ENCODE measurements at places on chromosomes 11 and 22.
A peak's percentile ranks its signal among the peaks of the same experiment; 100 is the strongest.

DNA sequence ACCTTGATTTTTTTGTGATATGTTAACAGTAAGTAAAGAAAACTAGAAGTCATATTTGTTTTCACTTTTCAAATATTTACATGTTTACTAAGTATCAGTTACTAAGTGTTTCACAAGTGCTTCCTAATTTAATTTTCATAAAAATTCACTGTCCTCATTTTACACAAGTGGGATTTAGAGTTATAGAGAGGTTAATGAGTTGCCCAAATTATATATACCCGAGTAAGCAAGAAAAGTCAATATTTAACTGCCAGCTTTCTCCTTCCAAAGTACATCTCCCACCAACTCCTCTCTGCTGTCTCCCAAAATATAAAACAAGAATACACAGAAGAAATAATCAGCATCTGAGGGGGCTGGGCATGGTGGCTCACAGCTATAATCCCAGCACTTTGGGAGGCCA, 896.7 kb upstream of the ANO3 start:
- DNase-seq = no peak

GRCh38 chr11:128195756-128196155, 391.6 kb downstream of the ETS1 start:
- no peak for DNase-seq

DNA sequence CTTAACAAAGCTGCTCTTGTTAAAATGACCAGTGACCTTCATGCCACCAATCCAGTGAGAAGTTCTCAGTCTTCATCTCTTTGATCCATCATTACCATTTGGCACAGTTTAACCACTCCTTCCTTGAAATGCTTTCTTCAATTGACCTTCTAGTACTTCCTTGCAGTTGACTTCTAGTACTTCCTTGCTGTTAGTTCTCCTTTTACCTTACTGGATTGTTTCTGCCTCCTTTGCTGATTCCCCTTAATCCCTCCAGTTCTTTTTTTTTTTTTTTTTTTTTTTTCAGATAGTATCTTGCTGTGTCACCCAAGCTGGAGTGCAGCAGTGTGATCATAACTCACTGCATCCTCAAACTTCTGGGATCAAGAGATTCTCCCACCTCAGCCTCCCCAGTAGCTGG, 66.0 kb upstream of the HORMAD2 start:
- no peak for DNase-seq

- no peak for DNase-seq
These were observed 711.2 kb downstream of the KCNA4 start for GRCh38 chr11:29305456-29306232.

- DNase-seq = no peak
These were observed 684.0 kb downstream of the OPCML start for GRCh38 chr11:132848336-132848735.

GRCh38 chr11:124793466-124794278, 6.5 kb downstream of the MSANTD2 start:
- DNase-seq = no peak

DNA sequence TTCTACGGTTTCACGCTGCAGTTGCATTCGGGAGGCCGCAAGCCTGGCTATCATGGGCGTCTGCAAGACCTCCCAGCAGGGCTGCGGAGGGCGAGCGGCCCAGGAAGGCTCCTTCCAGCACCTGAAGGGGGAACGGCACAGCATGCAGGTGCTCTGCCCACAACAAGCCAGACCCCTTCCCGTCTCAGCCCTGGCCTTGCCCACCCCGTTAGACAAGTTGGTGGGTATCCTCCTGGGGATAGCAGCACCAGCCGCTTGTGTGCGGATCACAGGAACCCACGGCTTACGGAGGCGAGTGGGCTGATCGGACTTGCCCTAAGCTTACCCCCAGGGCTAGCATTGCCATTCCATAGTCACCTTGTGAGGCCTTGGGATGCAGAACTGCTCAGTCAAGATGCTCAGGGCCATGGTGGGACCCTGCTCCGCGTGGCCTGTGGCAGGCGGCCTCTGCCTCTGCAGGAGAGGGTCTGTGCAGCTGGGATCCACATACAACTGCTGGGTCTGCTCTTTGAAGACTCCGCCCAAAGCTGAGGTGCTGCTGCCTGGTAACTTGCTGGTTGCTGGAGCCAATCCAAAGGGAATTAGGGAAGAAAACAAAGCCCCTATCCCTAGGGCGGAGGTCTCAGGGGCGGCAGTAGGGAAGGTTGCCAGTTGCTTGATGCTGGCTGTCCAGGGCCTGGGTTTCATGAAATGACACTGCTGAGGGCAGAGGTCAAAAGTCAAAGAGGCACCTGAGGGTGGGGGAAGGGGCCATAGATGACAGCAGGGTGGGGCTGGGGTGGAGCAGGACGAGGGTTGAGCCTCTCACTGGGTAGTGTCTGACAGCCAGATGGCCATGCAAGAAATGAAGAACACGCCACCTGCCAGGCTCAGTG, 1.4 kb upstream of the OSBPL5 start:
- DNase-seq = no peak

GRCh38 chr22:42372976-42373375, 59.2 kb downstream of the NFAM1 start:
- no peak for DNase-seq

GRCh38 chr11:33262011-33262645, 4.9 kb downstream of the HIPK3 start:
- DNase-seq = no peak

- no peak for DNase-seq
These were observed 36.2 kb downstream of the UVRAG start for GRCh38 chr11:75851203-75851602.

GRCh38 chr11:100963375-100963774, 166.2 kb downstream of the PGR start:
- DNase-seq = no peak

DNA sequence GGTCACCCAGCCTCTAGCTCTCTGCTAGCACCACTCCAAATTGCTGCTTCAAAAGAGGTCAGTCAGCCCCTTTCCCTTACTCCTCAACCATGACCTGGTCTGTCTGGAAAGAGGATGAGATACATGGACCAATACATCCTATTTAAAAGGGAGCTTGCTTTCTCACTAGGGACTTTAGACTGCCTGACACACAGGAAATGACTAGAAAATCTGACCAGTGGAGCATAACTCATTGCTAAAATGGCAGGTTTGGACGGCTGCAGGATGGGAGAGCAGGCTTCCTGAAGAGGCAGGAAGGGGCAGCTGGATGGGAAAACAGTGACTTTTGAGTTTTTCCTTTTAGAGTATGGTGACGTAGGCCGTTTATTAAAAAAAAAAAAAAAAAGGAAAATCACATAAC, 25.3 kb downstream of the STIM1 start:
- no peak for DNase-seq

DNA sequence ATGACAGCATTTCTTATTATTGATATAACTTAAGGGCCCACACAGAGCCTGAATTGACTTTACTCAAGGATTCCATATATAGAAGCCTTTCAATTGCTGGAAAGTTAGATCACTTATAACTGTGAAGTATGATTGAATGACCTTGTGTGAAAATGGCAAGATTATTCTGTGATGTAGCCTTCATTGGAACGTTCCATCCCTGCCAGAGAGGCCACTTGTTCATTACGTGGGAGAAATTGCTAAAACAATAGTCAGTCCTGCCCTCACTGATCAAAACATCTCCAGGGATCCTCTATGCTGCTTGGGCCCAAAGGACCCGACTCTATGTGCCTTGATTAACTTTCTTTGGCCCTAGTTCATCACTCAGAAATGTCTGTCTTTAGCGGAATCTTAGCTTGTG, 159.5 kb upstream of the BLID start:
- DNase-seq = no peak

GRCh38 chr11:113286509-113287497, 27.6 kb upstream of the TTC12 start:
- DNase-seq = no peak

DNA sequence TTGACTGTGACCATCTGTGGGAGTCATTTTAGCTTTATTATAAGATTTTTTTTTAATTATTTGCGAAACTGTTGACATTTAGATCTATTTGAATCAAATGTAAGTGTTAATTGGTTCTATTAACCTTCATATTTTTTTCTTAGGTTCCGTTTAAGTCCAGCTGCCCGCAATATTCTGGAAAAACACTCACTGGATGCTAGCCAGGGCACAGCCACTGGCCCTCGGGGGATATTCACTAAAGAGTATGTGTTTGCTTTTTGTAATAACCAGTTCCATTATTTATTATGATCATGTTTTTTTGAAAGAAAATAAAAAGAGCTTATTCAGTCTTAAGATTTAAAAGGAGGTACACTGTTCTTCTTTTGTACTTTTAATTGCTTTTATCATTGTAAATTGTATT, 43.9 kb downstream of the PDHX start:
- no peak for DNase-seq

GRCh38 chr11:81192516-81192915, 1541.1 kb downstream of the FAM181B start:
- DNase-seq = no peak

DNA sequence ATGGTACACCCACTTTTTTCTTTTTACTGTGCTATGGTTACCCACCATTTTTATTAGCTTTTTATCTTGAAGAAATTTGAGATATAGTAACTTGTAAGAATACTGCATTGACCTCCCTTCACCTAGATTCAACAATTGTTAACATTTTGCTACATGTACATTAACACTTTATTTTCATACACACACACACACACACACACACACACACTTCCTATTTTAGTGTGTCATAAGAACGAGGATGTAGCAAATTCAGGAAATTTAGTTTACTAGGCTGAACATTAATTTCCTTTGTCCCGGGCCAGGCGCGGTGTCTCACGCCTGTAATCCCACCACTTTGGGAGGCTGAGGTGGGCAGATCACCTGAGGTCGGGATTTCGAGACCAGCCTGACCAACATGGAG, 1.1 kb upstream of the ATP6V1E1 start:
- DNase-seq = no peak

- DNase-seq = peak; percentile 37
These were observed 16.2 kb upstream of the LDLRAD3 start for GRCh38 chr11:35927682-35928081.

DNA sequence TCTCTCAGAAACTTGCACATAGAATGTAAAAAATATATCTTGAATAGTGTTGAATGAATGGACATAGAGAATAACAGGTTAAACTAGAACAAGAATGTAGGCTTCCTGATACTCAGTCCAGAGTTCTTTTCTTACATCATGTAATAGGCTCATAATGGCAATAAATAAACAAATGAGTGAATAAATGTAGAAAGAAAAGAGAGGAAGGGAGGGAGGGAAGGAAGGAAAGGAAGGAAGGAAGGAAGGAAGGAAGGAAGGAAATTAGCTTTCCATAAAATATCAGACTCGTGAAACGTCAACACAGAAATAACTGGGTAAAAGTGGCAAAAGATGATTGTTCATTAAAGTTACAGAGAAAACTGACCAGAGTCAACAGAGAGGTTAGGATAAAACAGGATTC, 2001.0 kb downstream of the LRRC4C start:
- no peak for DNase-seq

DNA sequence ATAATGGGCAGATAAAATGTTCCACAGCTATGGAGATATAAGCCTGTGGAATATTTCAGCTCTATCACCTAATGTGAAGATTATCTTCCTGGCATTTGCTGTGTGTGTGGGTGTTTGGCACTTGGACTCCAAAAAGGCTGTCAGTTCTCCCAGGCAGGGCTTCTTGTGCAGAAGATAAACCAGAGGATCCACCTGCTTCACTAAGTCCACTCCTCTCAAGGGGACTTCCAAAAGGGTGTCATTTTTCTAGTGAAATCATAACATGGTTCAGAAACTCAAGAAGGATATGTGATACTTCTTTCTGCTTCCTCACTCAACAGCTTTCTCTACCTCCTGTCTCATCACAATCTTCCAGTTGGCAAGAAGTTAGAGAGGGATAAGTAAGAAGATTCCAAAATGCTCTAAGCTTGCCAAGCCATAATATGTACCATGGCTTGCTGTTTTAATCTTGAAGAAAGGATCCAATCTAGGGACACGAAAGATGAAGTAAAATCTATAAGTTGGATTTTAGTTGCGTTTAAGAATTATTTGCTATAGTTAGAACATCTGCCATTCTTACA, 206.2 kb upstream of the MTMR2 start:
- DNase-seq = no peak

GRCh38 chr22:47049078-47049624, 286.7 kb downstream of the TBC1D22A start:
- DNase-seq = no peak

- DNase-seq = no peak
These were observed 1.0 kb downstream of the MN1 start for GRCh38 chr22:27800250-27801201.

DNA sequence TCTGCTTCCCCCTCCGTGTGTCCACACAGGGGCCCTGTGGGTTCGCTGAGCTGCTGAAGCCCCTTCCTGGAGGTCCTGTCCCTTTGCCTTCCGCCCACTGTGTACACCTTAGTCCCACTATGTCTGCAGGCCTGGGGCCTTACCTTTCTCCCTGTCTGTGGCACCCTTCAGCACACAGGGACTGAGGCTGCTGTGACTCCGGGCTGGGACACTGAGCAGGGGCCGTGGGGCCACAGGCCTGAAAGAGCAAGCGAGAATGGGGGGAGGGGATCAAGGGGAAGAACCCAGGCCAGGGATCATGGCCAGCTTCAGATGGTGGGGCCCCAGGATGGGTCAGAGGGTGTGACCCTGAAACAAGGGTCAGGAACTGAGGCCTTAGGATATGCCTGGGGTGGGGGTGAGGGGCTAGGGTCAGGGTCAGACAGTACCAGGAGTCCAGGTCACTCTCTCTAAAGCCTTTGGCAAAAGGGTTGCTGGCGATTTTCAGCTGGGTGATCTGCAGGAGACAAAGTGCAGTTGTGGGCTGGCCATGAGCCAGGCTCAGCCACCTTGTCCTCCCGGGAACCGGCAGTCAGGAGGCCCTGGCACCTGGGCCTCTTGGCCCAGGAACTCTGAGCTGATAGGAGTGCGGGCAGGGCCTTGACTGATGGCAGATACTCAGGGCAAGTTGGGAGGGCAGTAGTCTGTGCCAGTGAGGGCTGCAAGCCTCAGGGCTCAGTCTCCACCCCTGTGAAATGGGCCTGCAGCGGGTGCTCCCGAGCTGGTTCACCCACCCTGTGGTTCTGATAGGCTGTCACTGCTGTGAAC, 2.6 kb upstream of the NUDT8 start:
- DNase-seq = no peak

- no peak for DNase-seq
These were observed 18.4 kb downstream of the TSPAN4 start for GRCh38 chr11:861105-861479.

- DNase-seq = no peak
These were observed 8.0 kb upstream of the IL18BP start for GRCh38 chr11:71990701-71991100.

GRCh38 chr11:123431619-123432018, 1.6 kb downstream of the GRAMD1B start:
- no peak for DNase-seq

GRCh38 chr22:20930004-20930403, 12.8 kb downstream of the CRKL start:
- no peak for DNase-seq

Data from retinal pigment epithelial cell (primary cell).